ENCODE measurements at places on chromosomes 7 and 10.

GRCh38 chr7:121530227-121531174 is 134.4 kb upstream of the FAM3C start:
- no peak for DNase-seq

DNA sequence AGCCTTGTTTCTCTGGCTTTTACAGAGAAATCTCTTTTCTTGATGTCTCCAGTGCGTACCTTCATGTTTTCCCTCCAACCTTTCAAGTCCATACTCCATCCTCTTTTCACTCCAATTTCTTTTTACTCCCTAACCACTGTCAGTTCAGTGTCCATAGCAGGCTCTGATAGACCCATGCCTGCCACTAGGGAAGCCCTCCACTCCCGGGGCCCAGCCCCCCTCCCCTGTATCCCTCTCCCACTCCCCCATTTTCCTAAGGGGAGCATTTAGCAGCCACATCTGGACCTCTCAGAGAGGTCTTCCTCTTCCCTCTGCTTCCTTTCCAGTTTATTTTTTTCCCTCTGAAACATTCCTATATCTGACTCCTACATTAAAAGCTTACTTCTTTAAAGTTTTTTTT is 33.1 kb downstream of the DENND11 start:
- no peak for DNase-seq

DNA sequence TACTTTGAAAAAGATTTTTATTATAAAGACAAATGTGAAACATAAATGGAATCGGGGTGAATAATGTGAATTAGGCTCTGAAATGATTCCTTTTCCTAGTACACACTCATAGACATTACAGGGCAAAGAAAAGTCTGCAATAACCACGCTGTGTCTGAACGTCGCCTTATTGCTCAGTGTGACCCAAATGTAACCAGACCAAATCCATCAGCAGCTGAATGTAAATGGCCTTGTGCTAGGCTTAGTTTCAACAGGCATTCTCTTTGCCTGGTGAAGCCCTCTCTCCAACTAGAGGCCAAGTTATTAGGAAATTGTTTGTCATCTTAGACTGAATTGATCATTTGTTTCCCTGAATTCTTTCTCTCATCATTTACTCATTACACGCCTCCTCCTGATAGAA is 225.5 kb downstream of the CHCHD3 start:
- no peak for DNase-seq

DNA sequence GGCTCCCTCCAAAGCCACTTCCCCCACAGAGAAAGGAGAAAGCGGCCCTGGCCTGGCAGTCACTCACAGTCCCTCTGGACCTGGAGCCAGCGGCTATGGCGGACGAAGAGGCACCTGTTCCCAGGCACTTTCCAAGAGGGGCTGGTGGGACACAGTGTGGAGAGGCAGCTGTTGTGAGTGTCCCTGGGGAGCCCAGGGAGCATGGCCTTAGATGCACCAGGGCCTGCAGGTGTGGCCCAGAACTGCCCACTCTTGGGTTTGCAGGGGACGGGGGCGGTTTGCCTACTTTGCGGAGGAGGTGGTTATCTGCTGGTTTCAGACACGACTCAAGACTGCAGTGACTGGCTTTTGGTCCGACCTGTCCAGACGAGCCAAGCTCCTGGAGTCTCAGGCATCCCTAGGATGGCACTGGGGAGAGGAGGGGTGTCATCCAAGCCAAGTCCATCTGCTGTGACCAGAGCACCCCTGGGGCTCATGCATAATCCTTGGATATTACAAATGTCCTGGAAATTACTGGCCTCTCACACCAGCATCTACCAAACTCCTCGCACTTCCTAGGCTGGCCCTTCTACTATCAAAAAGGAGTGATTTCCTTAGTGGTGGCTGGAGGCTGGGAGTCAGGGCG is 18.4 kb downstream of the CTBP2 start:
- no peak for DNase-seq

DNA sequence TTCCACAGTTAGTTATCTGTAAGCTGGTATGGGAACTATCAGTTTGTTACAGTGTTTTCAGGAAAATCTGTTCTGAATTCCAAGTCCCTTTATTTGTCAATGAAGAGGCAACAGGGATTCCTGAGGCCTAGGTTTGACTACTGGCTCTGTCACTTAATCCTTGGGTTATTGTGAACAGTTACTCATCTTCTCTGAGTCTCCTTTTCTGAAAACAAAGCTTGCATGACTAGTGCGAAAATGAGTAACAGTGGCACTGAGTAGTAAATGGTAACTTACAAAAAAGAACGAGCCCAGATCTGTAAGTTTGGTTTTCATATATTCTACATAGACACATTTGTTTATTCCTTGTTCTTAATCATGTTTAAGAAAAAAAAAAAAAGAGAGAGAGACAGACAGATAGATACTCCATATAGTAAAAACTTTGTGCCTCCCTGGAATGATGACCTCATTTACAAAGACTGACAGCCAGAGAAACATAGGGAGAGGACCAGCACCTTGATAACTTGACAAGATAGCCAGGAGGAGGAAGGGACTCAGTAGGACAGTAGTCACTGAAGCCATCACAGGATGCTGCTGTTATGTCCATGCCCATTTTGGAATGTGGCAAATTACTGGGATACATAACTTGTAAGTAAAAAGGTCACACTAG is 1.9 kb downstream of the MRPS33 start:
- no peak for DNase-seq

DNA sequence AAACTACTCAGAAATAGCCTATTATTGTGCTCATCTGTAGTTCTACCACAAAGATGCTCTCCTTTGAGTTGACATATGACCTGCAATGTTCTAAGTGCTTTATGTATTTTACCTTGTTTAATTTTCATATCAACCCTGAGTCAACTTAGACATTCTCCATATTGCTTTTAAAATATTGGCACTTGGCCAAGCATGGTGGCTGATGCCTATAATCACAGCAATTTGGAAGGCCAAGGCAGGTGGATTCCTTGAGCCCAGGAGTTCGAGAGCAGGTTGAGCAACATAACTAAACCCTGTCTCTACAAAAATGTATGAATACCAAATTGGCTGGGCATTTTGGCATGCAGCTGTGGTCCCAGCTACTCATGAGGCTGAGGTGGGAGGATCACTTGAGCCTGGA is 50.6 kb downstream of the PRKG1 start:
- DNase-seq, result no peak

- DNase-seq, result no peak
Measured at GRCh38 chr10:49431426-49431825, 35.5 kb upstream of the DRGX start.

DNA sequence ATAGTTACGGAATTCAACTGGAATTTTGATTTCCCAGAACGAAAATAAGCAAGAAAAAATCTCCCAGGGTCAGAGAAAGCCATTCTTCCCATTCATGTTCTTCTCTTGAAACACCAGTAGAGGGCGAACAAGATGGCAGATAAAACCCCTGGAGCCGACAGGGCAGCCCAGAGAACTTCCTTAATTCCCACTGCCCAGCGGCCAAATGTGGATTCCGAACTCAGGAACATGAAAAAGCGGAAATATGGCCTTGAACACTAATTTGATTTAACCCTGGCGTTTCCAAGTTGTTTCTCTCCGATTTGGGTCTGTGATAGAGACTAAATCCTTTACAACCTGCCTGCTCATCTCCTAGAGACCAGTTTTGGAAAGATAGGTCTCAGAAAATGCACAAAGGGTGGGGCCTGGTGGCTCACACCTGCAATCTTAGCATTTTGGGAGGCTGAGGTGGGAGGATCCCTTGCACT is 100.7 kb upstream of the WAC start:
- DNase-seq, result peak; percentile 7

DNA sequence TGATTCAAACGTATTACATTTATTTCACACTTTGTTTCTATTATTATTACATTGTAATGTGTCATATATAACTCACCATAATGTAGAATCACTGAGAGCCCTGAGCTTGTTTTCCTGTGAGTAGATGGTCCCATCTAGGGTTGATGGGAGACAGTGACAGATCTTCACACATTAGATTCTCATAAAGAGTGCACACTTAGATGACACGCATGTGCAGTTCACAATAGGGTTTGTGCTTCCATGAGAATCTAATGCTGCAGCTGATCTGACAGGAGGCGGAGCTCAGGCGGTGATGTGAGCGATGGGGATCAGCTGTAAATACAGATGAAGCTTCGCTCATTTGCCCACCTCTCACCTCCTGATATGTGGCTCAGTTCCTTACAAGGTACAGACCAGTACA is 36.1 kb downstream of the BMPER start:
- no peak for DNase-seq

DNA sequence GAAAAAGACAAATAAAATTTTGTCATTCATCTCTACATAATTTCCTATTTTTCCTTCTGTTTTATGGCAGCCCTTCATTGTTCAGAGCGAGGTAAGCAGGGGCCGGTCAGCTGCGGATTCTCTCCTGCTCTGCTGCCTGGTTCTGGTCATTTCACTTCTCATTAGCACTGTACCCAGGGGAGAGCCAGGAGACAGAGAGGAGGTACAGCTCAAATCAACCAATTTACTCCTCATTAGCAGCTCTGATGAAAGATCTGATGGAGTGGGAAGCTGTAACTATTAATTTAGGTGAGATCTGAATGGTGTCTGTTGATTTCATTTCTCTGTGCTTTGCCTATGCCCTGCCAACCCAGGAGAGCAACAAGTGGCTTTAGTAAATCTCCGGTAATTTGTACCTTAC is 241.5 kb upstream of the PFKP start:
- DNase-seq, result no peak
